G401 (cell line): ENCODE measurements at places on chromosomes 1 and 21.
A peak's percentile ranks its signal among the peaks of the same experiment; 100 is the strongest.

GRCh38 chr1:245986404-245987218 is 520.5 kb downstream of the SMYD3 start:
- DNase-seq = peak; percentile 43

- no peak for DNase-seq
Measured at GRCh38 chr1:157201767-157202166, 63.6 kb upstream of the ETV3 start.

DNA sequence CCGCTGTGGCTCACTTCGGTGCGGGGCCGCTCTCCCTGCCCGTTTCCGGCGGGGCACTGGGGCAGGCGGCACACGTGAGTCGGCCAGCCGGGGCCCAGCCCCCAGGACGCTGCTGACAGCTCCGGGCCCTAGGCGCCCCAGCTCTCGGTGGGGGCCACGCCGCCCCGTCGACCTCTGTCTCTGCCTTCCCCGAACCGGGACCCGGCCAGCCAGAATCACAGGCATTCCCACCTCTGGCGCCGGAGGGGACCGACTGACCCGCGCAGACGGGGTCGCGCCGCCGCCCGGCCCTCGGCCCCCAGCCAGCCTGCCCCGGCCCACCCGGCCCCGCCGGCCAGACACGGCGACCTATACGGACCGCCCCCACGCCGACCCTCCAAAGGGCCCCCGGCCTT is 755 bp downstream of the SCMH1 start:
- DNase-seq = peak; percentile 43

GRCh38 chr21:39888848-39889247 is 21.6 kb downstream of the PCP4 start:
- no peak for DNase-seq

DNA sequence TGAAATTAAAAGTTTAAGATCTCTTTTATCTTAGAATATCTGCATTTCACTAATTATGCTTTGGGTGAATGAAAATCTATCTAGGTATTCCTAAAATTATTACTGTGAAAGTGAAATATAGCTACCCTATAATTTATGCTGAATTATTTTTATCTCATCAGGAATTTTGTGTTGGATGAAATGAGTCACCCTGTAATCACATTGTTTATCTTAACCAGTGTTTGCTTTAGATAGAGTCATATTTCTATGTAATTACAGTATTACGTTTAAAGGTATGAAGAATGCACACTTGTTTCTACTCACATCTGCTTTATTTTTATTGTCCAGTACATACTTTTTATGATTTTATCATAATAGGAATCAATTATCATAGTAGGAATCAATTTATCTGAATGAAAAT is 249.2 kb downstream of the NCAM2 start:
- no peak for DNase-seq

DNA sequence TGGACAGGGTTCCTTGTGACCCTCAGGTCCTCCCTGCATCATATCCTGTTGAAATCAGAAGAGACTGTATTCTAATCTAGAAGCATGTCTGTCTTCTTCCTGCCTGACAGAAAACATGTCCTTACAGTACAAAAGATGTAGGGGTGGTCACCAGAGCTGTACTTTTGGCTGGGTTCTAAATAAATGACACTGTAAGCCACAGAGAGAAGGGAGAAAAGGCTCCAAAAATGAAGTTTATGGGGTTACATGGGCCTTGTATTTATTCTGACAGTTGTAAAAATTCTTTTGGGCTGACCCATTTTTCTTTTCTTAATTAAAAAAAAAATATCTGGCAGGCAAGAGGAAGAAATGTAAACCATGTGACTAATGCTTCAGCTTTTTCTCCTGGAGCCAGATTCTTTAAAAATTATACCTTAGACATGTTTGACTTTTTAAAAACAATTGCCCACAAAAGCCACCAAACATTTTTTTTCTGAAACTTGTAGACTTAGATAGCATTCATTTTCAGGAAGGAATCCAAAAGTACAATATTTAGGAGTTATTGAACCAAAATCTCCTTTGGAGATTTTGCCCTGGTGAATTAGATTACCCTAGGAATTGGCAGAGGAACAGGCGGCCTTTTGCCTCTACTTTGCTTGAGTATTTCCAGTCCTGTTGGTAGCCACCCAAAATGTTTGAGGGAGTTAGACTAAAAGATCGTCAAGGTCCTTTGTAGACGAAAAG is 17.1 kb downstream of the RGL1 start:
- DNase-seq = no peak

DNA sequence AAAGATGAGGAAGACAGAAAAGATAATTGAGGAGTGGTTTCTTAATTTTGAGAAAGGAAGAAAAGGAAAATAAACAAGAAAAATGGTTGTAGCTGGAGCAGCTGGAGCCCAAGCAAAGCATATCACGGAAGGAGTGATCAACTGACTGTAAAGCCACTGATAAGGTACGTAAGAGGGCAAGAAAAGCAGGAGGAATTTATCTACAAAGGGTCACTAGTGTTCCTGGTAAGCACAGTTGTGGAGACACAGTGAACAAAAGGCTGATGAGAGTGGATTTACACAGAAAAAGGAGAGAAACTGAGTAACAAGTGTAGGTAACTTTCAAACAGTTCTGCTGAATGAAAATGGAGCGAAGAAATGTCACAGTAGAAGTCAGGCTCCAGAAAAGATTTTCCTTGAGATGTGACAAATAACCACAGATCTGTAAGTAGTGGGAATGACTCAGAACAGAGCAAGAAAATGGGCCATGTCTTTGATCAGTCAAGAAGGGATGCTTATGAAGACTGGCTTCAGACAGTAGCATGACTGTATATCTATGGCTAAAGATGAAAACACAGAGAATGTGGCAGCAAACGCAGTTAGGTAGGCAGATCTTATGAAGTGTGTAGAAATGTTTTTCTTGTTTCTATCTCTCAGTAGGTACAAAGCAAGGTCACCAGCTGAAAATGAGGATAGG is 45.6 kb upstream of the RBM34 start:
- DNase-seq = no peak

DNA sequence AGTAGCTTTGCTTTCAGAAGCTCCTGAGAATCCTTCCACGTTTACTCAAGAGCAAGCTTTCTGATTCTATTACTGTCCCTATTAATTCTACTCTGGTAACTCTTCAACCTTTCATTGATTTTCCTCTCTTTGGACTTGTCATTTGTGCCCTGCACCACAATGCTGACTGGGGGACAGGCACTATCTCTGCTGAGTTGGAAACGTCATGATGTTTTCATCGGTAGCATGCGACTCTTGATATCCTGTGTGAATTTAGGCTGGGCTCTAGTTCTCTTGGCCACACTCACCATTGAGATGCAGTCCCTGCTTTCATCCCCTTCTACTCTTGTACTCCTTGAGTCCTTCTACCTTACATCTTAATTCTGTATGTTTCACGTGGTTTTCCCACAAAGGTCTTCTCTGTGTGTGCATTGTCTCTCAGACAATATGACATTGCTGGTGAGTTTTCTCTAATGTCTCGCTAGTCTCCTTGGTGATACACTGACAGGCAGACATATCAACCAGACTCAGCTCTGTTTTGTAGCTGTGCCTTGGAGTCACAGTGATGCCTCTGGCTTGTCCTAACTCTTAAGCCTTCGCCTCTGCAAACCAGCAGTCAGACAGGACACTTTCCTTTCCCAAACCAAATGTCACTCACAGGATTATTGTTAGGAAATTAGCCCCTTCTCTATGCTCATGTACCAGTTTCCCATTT is 223.6 kb upstream of the ADGRL2 start:
- DNase-seq = no peak

- no peak for DNase-seq
Measured at GRCh38 chr1:92399076-92399475, 87.6 kb downstream of the GFI1 start.

- no peak for DNase-seq
Measured at GRCh38 chr1:229109320-229109761, 161.6 kb upstream of the RAB4A start.

DNA sequence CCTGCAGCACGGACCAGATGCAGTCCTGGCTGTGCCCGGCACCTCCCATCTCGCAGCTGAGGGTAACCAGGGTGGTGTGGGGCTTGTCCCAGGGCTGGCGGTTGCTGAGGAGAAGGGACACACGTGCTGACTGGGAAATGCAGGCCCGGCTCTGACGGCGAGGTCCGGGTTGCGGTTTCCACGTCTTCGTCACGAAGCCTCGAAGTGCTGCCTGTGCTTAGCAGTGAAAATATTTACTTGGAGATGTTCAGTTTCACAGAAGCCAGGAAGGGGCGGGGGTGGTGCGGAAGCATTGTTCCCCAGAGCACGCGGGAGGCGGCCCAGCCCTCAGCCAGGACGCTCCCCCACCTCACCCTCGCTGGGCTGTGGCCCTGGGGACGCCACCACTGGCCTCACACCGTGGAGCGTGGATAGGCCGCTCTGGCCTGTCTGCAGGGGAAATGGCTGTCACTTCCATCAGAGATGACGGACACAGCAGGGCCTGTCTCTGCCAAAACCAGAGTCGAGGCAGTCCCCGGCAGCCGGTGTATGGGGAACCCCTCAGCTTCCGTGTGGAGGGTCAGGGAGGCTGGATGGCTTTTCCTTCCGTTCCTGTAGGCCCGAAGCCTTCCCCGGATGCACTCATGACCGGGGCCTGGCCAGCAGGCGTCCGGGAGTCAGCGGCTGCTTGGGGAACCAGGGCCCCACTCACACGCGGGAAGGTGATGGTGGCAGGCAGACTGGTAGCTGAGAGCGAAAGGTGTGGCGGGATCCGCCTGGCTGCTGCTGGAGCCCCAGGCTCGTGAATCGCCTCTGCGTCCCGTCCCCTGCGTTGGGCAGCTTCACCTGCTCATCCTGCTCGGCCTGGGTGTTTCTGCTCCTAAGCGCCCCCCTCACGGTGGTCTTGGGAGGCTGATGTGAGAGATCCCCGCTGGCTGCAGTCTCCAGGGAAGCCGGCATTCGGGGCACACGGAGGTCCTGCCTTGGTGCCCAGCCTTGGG is 14.7 kb upstream of the POFUT2 start:
- no peak for DNase-seq

- no peak for DNase-seq
Measured at GRCh38 chr21:25646474-25646873, 7.4 kb downstream of the JAM2 start.

DNA sequence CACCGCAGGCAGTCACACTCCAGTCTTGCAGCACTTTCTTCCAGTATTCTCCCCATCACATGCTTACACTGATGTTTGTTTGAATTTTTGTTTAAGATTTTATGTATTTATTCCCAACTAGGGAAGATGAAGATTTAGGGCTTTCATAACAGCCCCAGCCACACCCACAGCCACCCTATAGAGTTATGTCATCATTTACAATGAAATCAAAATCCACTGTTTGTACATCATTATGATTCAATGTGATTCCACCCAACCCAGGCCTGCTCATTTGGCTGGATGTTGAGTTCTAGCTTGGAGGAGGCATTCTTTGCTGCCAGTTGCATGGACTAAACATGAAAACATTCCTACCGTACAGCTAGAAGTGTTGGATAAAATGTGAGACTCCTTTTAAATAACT is 35.8 kb downstream of the RIPK4 start:
- no peak for DNase-seq

DNA sequence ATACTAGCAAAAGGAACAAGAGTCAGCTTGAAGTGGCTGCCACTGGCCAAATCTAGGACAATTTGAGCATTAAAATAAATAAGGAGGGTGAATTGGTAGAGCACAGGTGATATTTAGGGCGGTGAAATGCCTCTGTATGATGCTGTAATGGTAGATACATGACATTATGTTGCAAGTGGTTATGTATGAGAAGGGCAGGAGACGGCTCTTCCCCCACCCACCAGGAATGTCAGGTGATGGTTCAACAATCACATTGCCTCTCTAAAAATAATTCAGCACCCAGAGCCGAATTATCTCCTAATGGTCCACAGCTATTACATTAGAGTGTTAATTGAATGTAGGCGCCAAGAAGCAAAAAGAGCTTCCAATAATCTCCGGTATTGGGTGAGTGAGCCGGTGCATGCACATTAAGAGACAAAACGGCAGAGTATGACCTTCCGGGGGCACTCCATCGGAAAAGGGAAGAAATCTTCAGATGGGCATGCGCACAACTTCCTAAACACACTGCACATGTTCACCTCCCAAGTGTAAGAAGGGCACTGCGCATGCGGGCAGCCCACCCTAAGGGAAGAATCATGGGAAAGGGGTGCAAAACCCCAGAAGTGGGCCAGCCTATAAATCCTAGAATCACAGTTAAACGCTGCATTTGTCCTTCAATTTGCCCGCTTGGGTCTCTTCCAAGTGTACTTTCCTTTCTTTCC is 6.8 kb upstream of the IFNAR1 start:
- DNase-seq = no peak

GRCh38 chr1:8314346-8315280 is 3.3 kb upstream of the SLC45A1 start:
- peak; percentile 93 for DNase-seq

DNA sequence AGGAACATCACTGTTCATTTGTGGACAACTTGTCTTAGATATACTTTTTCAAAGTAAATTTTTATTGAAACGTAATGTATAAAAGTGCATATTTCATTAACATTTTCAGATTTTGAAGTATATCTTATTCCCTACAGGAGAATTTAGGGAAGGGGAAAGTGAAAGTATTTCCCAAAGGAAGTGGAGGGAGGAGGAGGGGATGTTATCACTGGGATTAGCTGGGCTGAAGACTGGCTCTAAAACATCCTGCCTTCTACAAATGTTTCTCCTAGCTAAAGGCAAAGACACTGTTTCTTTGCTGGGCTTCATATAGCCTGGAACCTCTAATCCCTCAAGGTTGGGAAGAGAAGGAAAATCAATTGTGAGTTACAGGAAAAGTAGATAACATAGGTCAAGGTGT is 7.1 kb upstream of the ZNF697 start:
- DNase-seq = no peak

GRCh38 chr21:44397431-44398031 is 44.1 kb downstream of the TRPM2 start:
- DNase-seq = no peak

GRCh38 chr1:50109647-50110075 is 941 bp downstream of the ELAVL4 start:
- DNase-seq = peak; percentile 83

- peak; percentile 5 for DNase-seq
Measured at GRCh38 chr1:159009704-159010361, at the start of gene IFI16. Gene IFI16, plus strand, starts transcription at chr1:159009907. Its CDS starts 4,774 bp downstream, at chr1:159014681.

- DNase-seq = no peak
Measured at GRCh38 chr1:161218301-161219077, 3.4 kb downstream of the FCER1G start.

DNA sequence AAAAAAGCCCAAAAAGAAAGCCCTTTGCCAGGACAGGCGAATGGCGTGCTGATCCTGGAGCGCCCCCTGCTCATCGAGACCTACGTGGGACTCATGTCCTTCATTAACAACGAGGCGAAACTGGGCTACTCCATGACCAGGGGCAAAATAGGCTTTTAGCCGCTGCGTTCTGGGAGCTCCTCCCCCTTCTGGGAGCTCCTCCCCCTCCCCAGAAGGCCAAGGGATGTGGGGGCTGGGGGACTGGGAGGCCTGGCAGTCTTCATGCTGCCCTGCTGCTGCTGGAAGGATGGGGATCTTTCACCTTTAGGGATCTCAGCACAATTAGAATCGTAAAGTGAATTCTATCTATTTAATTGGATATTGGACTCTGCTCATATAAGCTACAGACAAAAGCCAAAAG is 3.6 kb downstream of the TPRG1L start:
- no peak for DNase-seq

DNA sequence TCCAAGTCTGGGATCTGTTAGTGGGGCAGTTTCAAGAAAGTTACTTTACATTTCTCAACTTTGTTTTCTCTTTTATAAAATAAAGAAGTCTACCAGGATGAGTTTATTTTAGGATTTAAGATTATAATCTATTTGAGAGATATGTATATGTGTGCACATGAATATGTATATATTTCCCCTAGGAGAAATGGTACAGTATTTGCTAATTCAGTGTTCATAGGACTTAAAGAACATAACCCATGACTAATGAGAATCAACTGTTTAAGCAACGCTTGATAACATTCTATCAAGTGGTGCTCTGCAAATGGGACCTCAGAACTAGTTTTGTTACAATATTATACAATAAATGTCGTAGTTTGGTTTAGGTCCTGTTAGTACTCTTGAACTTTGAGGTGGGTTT is 7.0 kb downstream of the BCAS2 start:
- DNase-seq = no peak
